ENCODE measurements at places on chromosomes 4 and X. TPM values are rescaled to one million over a fixed set of nuclear protein-coding genes. Genes with fewer than 3 reads are reported as not detected.

GRCh38 chr4:123661080-123661737 is 264.6 kb downstream of the SPRY1 start:
- peak; percentile 76 for DNase-seq

Gene IRS4
- not detected for total RNA-seq

DNA sequence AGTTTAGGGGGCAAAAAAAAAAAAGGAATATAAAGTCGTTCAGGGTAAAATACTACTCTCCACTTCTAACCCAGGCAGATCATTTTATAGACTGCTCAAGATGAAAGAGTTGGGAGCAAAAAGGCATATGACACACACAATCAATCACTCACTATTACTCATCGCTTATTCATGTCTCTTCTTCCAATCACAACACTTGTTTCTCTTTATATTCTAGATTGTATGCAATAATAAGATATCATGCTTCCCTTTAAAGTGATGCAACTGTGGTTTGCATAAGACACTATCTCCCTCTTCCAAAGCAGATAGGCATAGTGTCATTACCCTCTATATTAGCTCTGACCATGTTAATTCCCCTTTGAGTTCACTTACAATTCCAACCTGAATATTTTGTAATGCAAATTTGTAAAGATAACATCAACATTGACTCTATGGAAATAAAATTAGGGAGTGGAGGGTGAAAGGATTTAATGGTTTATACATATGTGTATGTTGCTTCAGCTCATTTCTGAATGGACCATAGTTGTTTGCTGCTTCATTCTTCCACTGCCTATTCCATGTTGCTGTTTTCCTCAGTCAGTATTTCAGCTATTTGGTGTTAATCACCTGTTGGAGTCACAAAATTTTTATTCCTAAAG is 154.9 kb upstream of the EPHA5 start:
- DNase-seq = peak; percentile 6

Gene TEX13C
- total RNA-seq = not detected

Gene SGMS2
- total RNA-seq = 148 TPM

GRCh38 chr4:11843340-11843739 is 414.6 kb upstream of the HS3ST1 start:
- no peak for DNase-seq

DNA sequence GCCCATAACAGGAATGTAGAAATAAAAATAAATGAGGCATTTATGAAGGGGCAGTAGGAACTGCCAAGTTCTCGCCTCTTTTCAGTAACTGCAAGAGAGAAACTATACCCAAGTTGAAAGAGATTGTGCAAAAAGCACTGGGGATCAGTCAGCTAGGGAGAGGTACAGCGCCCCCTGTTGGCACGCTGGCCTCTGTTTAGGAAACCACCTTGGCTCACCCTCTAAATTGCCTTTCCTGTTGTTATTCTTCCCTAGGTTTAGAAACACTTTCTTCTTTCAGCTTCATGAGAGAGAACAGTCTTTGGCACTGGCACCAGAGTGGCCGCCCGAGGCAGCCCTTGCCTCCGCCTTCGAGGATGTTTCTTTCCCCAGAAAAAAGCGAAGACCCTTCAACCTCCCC is 348.5 kb downstream of the MID1IP1 start:
- DNase-seq = no peak

Gene LRRC66
- 0.36 TPM for total RNA-seq

GRCh38 chrX:98627645-98628044 is 1743.9 kb downstream of the RPA4 start:
- no peak for DNase-seq

Gene L1CAM
- total RNA-seq = under 0.01 TPM

- DNase-seq = peak; percentile 43
Measured at GRCh38 chrX:48823053-48823452, 3.3 kb upstream of the ERAS start.

Gene LIMCH1
- 9.0 TPM for total RNA-seq

Gene AGTR2
- not detected for total RNA-seq

Gene OPHN1
- 7.4 TPM for total RNA-seq
